Left ventricle myocardium superior (tissue), 1 donor: ENCODE measurements at places on chromosomes 5 and 9.

DNA sequence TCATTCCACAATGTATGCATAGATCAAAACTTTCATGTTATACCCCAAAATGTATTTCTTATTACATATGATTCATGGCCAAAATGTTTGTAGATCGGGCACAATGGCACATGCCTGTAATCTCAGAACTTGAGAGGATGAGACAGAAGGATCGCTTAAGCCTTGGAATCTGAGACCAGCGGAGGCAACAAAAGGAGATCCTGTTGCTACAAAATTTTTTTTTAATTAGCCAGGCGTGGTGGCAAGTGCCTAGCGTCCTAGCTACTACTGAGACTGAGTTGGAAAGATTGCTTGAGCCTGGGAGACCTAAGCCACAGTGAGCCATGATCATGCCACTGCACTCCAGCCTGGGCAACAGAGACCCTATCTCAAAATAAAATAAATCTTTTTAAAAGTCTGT lies 89.9 kb downstream of the MAPKAP1 start:
- no peak for DNase-seq

DNA sequence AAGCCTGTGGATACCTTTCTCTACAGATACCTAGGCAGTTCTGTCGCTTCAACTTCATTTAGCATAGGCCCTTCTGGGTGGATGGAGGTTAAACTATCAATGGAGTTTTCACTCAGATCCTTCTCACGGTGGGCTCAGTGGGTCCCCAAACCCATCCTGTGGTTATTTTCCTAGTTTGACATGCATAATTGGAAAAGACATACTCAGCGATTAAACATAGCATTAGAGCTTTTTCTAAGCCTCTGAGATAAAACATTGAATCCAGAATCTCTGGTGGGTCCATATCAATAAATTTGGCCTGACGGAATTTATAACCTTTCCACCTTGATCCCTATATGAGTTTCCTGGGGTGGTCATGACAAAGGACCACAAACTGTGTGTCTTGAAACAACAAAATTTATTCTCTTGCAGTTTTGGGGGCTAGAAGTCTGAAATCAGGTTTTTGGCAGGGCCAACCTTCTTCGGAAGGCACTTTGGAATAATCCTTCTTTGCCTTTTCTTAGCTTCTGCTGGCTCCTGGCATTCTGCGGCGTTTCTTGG lies 1.7 kb upstream of the OTULIN start:
- no peak for DNase-seq

DNA sequence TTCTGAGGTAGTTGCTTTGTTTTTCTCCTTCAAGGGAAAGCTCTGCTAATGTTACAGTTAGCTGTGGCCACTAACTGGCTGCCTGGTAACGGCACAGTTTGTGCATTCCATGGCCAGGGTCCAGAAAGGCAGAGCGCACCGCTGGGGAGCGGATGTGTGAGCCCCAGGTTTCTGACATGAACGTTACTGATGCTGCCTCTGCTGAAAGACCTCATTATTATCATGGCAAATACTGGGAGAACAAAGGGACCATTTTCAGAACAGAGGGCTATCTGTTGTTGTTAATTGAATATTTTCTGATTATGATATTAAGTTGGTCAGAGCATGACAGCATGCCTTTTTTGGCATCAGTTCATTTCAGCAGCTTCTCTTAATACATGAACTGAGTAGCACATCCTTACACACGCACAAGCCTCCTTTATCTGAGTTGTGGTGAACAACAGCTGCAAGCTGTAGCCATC lies 134.1 kb downstream of the NUDT12 start:
- peak; percentile 49 for DNase-seq

GRCh38 chr9:95311961-95312360 lies 5.5 kb downstream of the FANCC start:
- DNase-seq: no peak

GRCh38 chr9:16639644-16640043 lies 230.8 kb downstream of the BNC2 start:
- DNase-seq: no peak

DNA sequence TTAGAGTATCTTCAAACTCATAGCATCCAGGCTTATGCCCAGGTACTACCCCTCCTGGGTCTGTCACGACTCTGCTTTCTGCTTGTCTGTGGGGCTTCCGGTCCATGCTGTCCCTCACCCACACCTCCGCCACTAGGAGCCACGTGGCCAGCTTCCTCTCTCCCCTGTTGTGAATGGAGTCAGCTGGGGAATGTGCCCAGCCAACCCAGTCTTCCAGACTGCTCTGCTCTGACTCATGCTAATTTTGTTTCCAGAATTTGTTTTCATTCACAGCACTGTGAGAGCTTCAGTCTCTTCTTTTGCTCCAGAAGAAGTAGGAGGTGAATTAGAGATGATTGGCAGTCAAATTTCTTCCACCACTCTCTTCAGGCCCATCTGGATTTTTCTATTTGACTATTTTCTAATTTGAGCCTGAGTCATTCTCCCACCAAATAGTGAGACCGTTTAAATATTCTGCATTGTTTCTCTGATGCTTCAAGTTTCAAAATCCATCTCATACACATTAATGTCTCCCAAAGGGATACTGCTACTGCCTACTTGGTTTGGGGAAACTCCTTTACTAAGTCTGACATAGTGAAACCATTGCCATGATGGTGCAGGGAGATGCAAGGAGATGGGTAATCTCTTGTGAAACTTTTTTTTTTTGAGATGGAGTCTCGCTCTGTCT lies 424.1 kb upstream of the KIF2A start:
- DNase-seq: no peak

DNA sequence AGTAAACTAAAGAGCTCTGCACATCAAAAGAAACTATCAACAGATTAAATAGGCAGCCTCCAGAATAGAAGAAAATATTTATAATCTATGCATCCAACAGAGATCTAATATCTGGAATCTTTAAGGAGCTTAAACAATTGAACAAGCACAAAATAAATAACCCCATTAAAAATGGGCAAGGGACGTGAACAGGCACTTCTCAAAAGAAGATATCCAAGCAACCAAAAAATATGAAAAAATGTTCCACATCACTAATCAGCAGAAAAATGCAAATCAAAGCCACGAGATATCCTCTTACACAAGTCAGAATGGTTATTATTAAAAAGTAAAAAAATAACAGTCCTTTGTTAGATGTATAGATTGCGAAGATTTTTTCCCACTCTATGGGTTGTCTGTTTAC lies 109.1 kb upstream of the TRPC7 start:
- DNase-seq: no peak

GRCh38 chr9:20941174-20941690 lies 90.2 kb downstream of the HACD4 start:
- peak; percentile 47 for DNase-seq

GRCh38 chr5:37738057-37738691 lies 101.7 kb downstream of the GDNF start:
- no peak for DNase-seq

DNA sequence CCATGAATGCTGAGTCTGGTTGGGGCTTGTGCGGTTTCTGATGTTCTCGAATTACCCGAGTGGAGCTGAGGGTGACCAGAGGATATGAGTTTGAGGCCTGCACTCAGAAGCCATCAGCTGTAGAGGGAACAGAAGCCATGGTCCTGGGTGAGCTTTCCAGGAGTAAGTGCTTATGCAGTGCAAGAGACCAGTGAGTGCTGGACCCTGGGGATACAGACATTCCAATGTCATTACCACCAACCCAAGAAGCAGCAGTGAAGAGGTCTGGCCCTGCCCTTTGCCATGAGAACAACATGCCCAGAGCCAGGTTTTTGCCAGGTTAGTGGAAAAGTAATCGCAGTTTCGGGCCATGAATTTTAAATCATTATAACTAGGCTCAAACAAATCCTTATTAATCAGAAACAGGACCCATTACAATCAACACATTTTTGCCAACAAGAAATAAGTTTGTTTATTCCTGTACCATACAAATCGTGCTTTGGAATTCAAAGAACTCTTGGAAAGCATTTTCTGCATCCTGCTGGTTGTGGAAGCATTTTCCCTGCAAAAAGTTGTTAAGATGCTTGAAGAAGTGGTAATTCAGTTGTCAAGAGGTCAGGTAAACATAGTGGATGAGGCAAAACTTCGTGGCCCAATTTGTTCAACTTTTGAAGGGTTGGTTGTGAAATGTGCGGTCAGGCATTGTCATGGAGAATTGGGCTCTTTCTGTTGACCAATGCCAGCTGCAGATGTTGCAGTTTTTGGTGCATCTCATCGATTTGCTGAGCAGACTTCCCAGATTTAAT lies 154.6 kb downstream of the SYK start:
- DNase-seq: no peak

GRCh38 chr5:57360871-57361270 lies 121.7 kb downstream of the ACTBL2 start:
- DNase-seq: no peak

GRCh38 chr5:21918451-21918850 lies 934.7 kb downstream of the CDH12 start:
- no peak for DNase-seq

DNA sequence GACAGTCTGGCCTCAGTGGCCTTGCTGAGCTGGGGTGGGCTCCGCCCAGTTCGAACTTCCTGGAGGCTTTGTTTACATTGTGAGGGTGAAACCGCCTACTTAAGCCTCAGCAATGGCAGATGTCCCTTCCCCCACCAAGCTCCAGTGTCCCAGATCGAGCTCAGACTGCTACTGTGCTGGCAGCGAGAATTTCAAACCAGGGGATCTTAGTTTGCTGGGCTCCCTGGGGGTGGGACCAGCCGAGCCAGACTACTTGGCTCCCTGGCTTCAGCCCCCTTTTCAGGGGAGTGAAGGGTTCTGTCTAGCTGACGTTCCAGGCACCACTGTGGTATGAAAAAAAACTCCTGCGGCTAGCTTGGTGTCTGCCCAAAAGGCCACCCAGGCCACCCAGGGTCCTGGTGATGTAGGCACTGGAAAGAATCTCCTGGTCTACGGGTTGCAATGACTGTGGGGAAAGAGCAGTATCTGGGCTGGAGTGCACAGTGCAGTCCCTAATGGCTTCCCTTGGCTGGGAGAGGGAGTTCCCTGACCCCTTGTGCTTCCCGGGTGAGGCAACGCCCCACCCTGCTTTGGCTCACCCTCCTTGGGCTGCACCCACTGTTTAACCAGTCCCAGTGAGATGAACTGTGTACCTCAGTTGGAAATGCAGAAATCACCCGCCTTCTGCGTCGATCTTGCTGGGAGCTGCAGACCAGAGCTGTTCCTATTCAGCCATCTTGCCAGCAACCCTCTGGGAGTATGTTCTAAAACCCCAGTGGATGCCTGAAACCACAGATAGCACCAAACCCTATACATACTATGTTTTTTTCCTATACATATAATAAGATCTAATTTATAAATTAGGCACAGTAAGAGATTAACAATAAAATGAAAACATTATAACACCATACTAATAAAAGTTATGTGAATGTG lies 95.5 kb downstream of the TMEM161B start:
- DNase-seq: no peak

- no peak for DNase-seq
These were observed 9.9 kb downstream of the MYOZ3 start for GRCh38 chr5:150670948-150671310.

- no peak for DNase-seq
These were observed 812.9 kb upstream of the ZNF608 start for GRCh38 chr5:125559296-125559695.

DNA sequence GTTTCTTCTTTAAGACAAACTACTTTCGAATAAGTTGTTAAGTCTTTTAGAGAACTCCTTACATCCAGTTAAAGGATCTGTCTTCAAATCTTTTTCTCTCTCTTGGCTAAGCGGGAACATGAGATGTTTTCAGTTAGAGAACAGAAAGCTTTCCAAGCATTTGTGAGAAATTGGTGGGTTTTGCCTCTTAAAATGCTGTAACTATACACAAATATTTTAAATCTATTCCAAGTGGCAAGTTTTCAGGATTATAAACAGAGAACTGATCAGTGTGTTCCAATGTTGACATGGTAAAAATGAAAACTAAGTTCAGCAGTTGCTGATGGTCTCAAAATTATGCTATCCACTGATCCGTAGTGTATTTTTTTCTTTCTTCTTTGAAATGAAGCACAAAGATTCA lies 100.4 kb downstream of the EBF1 start:
- no peak for DNase-seq

- DNase-seq: no peak
These were observed 7.9 kb upstream of the NDUFS4 start for GRCh38 chr5:53552561-53552960.

DNA sequence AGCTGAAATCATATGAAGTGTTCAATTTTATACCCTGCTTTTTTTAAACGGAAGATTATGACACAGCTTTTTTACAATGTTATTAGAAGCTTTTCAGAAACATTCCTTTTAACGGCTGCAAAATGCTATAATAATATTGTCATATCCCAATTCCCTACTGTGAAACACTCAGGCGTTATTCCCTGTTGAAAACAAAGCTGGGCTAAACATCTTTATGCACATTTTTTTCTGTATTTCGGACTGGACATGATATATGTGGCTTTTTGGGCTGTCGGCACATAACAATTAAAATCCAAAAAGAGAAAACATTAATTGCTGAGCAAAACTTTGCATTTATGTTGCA lies 12.0 kb upstream of the CTSL start:
- no peak for DNase-seq

DNA sequence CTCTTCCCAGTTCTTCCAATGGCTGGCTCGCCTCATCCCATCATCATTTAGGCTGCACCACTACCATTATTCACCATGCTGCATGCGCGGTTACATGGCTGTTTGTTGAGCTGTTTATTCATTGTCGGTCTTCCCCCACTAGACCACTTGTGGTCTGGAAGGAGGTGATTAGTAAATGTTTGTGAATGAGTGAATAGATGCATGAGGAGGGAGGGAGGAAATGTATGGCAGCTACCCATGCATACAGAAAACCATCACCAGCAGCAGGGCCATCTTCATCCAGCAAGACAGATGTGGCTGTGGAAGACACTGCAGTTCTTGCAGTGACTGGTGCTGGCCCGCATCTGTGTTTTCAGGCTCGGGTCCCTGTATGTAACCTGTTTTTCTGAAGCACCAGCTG lies 113.3 kb upstream of the SAP30L start:
- no peak for DNase-seq

- peak; percentile 65 for DNase-seq
These were observed 3.6 kb downstream of the ERGIC1 start for GRCh38 chr5:172837640-172838039.

DNA sequence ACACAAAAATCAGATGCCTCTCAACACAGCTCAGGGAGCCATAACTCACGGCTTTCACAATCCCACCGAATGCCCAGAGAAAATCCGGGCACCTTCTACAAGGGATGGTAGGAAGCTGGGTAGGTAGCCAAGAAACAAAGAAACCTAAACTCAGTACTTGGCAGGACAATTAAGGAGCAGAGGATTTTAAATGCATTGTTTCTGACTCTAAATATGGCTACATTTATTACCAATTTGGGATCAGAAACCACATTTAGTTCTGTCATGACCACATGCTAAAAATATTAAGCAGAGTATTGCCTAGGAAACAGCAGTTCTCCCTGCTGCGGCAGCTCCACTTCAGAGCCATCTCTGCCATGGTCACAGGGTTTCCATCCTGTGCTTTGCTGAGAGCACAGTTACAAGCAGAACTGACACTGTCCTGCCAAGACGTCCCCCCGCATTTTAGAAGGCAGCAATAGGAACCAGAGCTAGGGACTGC lies 57.5 kb downstream of the SIL1 start:
- no peak for DNase-seq

- DNase-seq: no peak
These were observed 98.1 kb upstream of the SV2C start for GRCh38 chr5:75985077-75985476.
